ENCODE measurements at places on chromosomes 12 and 14.
A peak's percentile ranks its signal among the peaks of the same experiment; 100 is the strongest.

- no peak for DNase-seq
These were observed 143.0 kb upstream of the EGLN3 start for GRCh38 chr14:34093883-34094282.

- no peak for DNase-seq
These were observed 340.2 kb downstream of the CACNA1C start for GRCh38 chr12:2393016-2393415.

GRCh38 chr12:91113621-91114020 lies 2.3 kb upstream of the LUM start:
- no peak for DNase-seq

GRCh38 chr14:32417956-32418552 lies 89.0 kb downstream of the AKAP6 start:
- no peak for DNase-seq

DNA sequence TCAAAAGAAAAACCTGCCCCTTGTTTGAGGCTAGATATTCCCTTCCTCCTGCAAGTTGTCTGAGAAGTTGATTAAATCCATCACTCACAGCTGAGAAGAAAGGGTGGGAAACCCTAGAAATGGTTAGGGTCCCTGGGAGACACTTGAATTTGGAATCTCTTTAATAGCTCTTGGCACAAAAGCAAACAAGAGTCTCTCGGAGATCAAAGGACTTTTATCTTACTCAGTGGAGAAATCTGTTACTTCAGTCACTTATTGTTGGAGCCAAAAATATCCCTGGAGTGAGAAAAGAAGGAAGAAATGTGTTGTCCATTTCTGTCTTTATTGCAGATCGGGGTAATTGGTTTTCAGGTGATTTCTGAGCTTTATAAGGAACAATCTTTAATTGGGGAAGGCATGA lies 47.0 kb downstream of the TMEM132C start:
- no peak for DNase-seq

- no peak for DNase-seq
These were observed 19.7 kb downstream of the DUSP16 start for GRCh38 chr12:12542964-12543363.

DNA sequence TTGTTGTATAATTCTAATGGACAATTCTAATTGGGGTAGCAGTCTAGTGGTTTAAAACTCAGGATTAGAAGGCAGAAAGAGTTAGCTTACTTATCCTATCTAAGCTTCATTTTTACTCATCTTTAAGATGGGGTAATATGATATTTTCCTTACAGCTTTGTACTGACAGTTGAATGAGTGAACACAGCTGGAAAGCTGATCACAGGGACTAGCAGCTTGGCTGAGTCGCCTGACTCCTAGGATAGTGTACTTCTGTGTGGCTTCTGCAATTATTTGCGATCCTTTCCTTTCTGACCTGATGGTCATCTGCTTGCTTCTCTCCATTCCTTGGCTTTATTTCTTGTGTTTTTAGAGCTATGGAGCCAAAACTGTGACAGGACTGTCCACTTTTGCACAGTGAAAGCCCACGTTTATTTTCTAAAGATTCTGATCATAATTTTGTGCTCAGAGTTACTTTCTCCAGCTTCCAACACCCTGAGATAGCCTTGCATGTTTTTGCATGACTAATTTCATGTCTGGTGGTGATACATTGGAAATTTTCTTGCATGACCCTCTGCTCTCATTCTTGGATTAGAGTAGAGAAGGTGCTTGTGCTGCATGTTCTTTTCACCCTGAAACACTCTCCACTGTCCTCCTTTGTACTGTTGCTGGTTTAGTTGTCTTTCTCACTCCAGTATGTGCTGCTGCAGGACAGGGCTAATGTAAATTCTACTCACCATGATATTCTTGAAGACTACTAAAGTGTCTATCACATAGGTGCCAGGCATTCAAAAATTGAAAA lies 377.0 kb upstream of the ATP2B1 start:
- no peak for DNase-seq

DNA sequence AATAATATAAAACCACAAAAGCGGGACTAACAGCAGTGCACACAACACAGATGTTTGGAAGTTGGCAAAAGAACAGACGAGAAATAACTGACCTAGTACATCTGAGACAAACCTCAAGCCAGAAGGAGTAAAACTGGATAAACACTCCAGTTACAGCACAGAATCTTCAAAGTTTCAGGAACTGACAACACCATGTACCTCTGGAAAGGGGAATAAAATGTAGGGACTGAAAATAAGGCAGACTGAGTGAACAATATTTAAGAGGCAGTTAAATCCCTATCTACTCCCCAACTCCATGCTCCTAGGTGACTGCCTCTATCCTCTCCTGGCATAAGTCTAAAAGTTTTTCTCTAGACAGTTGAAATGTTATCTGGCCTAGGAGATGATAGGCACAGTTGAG lies 57.9 kb downstream of the ZFYVE21 start:
- DNase-seq, result no peak

DNA sequence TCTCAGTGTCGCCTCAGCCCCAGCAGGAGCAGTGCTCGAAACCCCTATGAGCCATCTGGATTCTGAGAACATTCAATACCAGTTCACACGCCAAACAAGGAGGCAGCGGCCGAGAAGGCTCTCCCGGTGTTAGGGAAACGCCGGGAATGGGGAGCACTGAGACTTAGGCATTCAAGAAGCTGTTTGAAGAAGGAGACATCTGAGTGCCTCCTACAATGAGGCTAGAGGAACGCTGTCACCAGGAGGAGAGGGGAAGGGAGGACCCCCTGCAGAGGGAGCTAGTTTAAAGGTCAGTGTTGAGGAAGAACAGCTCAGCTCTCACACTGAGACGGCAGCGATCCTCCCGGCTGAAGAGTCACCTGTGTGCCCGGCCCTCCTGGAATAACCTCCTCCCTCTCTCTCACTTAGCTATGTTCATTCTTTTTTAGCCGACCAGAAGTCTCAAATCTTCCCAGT lies 69.9 kb downstream of the SERPINA3 start:
- no peak for DNase-seq

GRCh38 chr12:110566993-110567392 lies 16.1 kb downstream of the PPTC7 start:
- DNase-seq, result no peak

GRCh38 chr12:67367843-67368242 lies 98.7 kb downstream of the CAND1 start:
- no peak for DNase-seq

DNA sequence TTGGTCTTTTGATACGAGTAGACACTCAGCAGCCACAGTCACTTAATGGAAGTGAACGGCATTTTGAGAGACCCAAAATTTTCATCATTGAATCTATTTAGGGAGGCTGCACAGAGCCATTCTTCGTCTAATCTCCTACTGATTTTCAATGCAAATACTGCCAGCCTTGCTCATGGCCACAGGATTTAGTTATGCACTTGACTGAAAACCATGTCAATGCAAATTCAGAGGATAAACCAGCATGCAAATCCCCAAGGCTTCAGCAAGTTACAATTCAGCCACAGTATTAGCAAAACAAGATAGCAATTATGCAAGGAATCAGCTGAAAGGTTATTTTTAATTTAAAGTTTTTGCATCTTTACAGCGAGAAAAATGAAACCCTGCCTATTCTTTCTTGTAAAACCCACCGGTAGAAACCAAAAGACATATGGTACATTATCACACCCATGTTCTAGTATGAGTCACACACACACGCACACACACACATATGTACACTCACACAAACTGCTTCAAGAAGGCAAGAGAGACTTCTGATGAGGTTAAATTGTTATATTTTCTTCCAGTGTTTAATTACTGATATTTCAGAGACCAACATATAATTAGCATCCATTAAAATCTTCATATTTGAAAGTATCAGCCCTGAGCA lies 985.3 kb upstream of the FLRT2 start:
- peak; percentile 95 for DNase-seq

DNA sequence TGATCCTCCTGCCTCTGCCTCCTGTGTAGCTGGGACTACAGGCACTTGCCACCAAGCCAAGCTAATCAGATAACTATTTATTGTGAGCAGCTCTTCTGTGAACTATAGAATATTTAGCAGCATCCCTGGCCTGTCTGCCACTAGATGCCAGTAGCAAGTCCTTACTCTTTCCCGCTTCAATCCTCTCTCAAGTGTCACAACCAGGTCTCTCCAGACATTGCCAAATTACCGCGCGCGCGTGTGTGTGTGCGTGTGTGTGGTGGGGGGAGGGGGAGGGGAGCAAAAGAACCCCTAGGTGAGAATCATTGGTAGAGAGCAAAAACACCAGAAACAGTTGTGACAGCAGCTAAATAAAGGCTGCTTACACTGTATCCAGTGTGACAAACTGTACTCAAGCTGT lies 49.9 kb downstream of the PPP2R5E start:
- no peak for DNase-seq

GRCh38 chr12:12008232-12008850 lies 62.4 kb upstream of the BCL2L14 start:
- DNase-seq, result peak; percentile 15

GRCh38 chr12:22043943-22044342 lies 2.1 kb upstream of the CMAS start:
- DNase-seq, result peak; percentile 19

DNA sequence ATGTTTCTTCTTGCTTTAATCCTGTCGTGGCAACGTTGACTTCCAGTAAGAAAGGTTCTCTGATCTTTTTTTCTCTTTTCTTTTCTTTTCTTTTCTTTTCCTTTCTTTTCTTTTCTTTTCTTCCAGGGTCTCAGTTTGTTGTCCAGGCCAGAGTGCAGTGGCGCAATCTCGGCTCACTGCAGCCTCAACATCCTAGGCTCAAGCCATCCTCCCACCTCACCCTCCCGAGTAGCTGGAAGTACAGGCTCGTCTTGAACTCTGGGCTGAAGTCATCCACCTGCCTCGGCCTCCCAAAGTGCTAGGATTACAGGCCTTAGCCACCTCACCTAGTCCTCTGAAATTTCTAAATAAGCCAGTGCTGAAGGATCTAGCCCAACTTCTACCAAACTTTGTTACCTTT lies 1.3 kb upstream of the MAP3K9 start:
- no peak for DNase-seq

DNA sequence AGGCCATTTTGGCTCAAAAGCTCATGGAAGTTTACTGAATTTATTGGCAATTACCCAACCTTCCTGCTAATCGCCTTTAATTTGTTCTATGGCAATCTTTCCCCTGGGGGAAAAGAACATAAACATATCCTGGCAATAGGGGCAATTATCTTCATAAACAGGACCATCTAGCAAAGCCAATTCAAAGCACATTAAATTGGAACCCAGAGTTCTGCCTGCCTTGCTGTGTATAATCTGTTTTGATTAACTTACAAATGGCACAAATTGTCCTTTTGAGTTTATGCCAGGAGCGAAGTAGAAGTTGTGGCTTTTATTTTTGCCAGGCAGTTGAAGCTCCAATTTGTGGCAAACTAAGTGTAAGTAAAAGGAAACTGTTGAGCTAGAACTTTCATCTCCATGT lies 68.6 kb downstream of the C12orf50 start:
- no peak for DNase-seq

DNA sequence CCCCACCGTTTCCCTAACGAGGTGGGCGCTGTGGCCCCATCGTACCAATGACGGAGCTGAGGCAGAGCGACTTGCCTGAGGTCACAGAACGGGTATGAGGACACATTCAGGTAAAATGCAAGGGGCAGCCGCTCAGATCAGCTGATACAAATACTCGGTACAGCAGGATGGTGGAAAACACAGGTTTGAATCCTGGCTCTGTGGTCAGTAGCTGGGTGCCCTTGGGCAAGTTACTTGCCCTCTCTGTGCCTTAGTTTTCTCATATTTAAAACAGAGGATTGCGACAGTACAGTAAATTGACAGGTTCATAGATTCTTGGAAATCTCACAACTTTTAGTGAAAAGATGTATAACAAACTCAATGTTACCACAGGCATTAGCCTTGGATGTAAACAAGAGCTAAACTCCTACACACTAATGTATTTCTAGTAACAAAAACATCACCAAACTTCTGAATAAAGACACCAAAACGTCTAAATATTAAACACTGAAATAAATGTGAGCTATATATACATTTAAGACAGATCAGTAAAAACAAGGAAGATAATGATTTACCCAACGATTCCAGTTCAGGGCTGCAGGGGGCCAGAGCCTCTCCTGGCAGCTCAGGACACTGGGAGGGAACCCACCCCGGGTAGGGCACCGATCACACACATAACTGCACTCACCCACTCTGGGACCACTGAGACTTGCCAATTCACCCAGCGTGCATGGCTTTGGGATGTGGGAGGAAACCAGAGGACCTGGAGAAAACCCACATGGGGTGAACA lies 128.4 kb downstream of the RBM19 start:
- DNase-seq, result no peak

DNA sequence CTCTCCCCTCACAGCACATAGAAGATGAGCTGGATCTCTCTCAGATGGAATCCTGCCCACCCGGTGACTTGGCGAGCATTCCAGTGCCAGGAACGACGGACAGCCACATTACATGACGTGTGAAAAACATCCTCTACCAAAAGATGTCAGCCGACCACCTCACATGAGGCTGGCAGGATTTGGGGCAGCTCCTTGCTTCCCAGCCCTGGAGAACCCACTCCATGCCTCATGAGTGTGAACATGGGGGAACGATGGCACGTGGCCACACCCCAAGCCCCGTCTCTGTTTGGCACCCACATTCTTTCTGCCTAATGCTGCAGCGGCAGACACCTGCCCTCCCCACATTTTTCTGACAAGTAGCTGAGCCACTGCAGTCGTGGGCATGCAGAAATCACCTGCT lies 202.5 kb downstream of the CALM1 start:
- no peak for DNase-seq

DNA sequence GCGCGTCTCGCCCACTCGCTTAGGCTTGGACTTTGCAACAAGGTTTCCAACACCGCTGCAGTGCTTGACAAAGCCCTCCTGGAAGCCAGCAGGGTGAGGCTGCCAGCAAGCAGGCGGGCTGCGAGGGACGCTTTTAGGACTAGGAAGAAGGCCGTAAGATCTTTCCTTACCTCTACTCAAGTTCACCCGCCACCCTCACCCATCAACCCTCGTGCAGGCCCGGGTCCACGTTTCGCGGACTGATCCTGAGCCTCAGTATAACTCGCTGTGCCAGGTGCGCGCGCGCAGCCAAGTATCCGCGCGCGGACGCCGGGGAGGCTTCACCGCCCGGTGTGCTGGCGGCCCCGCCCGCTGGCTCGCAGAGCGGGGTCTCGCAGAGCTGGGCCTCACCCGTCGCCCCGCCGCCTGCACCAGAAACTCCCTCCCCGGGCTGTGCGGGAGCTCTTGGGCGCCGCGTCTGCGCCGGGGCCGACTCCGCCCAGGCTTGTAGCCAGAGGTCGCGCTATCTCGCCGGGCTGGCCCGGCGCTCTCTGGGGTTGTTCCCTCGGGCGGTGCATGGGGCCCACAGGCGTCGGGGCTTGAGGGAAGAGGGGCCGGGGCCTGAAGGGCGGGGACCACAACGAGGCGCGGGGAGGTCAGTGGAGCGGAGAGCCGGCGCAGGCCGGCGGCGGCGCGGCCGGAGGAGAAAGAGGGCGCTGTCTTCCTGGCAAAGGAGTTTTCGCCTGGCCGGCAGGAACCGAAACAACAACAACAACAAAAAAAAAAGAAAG lies 7.6 kb upstream of the SIX1 start:
- DNase-seq, result peak; percentile 95

GRCh38 chr14:58540749-58541632 lies 96.8 kb upstream of the DACT1 start:
- DNase-seq, result no peak
